Stimulated activated effector memory CD8-positive, alpha-beta T cell treated with anti-CD3 and anti-CD28 coated beads, Interleukin-12 subunit alpha, Interleukin-12 subunit beta, amount 100 ng/mL, for 72 hours (primary cell): ENCODE measurements at places on chromosomes 7 and 10.

- DNase-seq: no peak
These were observed 90.1 kb upstream of the BET1 start for GRCh38 chr7:94094298-94094697.

DNA sequence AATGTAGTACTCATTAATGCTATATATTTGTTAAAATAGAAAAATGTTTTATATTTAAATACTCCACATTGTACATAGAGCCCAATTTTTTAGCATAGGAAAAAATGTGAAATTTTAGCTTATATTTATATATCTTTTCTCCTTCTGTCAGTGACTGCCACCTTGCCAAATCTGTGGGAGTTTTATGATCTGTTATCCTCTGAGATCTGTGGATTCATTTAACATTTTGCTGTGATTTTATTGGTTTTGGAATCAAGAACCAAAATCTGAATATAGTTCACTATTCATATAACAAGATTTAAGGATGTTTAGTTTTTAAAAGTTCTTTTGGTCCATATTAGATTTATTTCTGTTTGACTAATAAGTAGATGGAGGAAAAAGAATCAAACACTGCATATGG, 127.9 kb downstream of the PPP1R9A start:
- no peak for DNase-seq

DNA sequence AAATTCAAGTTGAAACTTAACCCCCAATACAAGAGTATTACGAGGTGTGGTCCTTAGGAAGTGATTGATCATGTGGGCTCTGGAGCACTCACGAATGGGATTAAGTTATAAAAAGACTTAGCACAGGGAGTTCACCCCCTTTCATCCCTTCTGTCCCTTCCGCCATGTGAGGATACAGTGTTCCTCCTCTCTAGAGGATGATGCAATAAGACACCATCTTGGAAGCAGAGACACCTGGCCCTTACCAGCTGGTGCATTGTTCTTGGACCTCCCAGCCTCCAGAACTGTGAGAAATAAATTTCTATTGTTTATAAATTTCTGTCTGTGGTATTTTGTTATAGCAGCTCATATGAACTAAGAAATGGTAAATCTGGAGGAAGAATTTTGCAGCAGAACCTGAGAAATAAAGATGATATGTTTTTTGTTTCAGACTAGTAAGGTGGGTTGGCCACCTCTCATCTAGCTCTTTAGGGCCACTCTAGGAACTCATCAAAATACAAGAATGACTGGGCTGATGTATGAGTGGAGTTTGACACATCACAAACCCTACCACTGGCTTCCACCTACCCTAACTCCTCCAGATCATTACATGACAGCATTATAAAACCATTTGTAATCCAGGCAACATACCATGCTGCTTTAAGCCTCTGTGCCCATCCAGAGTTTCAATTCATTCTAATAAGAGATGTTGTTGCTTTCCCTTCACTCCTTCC, 22.4 kb downstream of the SLC26A5 start:
- DNase-seq: no peak

DNA sequence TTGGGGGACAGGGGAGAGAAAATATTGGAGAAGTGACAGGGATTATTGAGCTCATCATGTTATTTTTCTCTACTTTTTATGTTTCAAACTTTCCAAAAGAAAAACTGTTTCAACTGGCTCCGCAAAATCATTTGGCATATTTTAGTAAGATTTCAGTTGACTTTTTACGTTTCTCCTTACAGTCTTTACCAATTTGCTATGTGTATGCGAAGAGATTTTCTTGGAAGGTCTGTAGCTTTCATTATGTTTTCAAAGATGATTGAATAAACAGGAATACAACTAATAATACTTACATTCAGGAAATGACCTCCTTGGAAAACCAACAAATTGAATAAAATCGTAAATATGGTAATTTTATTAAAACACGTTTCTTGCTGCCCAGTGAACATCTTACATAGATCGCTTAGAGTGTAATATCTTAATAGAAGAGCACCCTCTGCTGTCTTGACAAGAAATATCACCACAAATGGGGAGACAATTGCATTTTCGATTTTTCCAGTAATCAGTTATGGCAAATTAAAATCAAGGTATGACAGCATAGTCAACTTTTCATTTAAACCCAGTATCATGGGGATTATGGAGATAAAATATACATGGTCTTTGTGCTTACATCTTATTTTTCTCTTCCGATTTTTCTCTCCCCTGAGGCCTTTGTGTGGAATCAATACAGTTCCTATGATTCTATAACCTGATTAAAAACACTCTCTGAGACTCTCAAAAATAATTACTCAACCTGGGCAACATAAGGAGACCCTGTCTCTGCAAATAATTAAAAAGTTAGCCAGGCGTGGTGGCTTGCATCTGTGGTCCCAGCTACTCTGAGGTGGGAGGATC, 43.1 kb downstream of the MBL2 start:
- no peak for DNase-seq

DNA sequence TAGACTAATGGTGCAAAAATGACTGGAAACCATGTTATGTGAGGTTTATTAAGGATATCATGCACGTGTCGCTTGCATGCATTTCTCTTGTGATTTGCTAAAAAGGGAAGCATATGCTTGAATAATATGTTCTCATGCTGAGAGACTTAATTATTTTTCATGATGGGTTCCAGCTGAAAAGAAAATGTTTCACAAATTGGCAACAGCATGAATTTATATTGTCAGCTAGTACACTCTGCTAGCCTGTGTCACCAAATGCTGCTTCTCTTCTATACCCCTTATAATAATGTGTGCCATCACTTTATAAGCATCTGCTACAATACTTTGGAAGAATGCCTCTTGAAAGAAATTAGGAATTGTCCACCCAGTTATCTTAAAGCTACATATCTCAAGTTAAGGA, 63.0 kb downstream of the GNAI1 start:
- no peak for DNase-seq

- no peak for DNase-seq
These were observed 282.8 kb downstream of the SNX10 start for GRCh38 chr7:26574476-26574875.

DNA sequence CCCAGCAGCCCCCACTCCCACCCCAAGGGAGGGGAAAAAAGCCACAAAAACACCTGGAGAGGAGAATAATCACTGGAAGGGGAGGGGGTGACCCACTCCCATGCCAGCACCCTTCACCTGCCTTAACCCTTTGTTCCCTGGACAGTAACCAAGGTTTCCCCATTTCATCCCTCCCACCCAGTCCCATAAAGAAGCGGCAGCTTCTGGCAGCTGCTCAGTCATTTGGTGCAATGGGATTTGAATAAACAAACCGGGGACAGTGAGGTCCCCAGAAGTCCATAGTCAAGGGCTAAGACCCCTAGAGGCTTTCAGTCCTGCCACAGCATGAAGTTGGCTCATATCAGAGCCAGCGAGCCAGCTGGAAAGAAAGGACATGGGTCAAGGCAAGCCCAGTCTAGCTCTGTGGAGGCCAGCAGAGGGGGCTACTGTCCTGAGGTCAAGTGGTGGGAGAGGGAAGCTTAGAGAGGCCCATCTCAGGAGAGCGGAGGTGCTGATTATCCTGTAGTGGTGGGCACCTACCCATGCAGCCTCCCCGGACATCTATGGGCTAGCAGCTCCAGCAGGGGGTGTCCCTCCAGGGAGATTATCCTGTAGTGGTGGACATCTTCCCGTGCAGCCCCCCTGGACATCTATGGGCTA, 58.9 kb upstream of the LBX1 start:
- DNase-seq: no peak

- no peak for DNase-seq
These were observed 3.5 kb upstream of the RGS10 start for GRCh38 chr10:119546009-119546408.

- no peak for DNase-seq
These were observed 70.5 kb upstream of the ABCB5 start for GRCh38 chr7:20545016-20545415.

DNA sequence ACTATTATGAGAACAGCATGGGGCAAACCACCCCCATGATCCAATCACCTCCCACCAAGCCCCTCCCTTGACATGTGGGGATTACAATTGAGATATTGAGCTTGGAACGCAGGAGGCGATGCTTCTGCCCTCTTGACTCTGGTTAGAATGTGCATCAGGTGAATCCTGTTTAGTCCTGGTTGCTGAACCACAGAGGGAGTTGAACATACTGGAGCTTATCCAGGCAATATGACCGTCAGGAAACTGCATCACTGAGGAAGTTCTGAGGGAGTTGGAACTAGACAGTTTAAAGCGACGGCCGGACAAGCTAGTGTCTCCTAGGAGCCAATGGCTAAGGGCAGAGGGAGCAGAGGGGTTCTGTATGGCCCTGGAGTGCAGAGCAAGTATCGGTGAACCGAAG, 31.8 kb upstream of the GARS1 start:
- no peak for DNase-seq

- DNase-seq: no peak
These were observed 30.7 kb upstream of the PRKAR1B start for GRCh38 chr7:757741-758163.

- no peak for DNase-seq
These were observed 101.1 kb upstream of the ABCB5 start for GRCh38 chr7:20514364-20514763.

- DNase-seq: no peak
These were observed 12.5 kb upstream of the SFRP5 start for GRCh38 chr10:97784200-97784810.

DNA sequence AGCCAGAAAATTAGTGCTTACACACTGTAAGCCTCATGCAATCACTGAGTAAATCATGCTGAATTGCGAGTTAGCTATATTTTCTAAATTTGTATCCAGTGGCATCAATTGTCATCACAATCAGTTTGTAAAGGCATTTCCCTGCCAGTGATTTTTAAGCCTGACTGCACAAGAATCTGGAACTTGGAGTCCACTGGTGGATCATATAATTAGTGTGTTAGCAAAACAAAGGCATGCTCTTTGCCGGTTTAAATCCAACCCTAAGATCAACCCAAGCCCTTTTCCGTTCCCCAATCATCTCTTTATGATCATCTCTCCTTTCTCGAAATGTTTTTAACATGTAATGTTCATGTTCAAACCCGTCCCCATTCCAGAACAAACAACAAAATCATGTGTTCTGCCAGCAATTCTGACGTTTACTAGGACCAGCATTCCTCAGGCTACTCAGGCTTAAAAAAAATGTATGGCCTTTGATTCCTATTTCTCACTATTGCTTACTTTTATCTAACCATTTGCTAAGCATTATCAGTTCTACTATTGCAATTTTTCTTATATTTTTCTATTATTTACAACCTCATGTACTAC, 649.2 kb downstream of the SORCS1 start:
- DNase-seq: no peak

GRCh38 chr10:26543567-26544306, 105.6 kb downstream of the APBB1IP start:
- DNase-seq: peak; percentile 62

DNA sequence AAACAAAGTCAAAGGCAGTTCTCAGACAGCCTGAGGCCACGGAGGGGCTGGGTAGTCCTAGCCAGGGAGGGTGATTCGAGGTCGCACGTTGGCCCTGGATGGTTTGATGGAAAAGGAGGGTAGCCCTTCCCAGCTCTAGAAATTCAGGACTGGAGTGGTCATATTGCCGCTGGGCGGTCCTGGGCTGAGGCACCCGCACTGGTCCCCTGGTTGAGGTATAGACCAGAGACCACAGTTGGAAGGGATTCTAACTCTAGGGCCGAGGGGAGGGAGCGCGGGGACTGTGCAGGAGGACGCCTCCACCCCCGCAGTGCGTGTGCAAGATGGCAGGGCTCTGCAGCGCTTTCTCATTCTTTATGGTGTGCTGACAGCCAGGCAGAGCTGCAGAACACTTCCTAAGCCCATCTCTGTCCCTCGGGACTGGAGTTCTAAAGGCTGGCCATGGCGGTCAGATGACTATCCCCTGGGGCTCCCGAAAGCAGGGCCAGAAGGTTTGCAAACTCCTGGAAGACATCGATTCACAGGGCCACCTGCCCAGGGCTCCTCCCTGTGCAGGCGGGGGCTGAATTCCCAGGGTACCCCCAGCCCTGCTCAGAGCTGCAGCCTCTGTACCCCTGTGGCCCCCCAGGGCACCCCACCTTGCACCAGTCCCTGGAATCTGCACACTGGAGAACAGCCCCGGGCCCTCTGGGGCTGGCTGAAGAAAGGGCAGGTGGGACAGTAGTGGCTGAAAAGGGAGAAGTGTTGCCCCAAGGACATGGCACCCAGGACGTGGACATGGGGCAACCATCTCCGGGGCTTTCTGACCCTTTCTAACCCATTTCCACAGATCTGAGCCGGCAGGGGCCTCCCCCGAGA, 51.0 kb upstream of the ELN start:
- DNase-seq: no peak
